ENCODE measurements at places on chromosomes 5 and 9. TPM values are rescaled to one million over a fixed set of nuclear protein-coding genes. Genes with fewer than 3 reads are reported as not detected.

The ARL10 gene
- 0.15 TPM for total RNA-seq

The TLR4 gene
- total RNA-seq: not detected

The IL7R gene
- total RNA-seq: 7.1 TPM

DNA sequence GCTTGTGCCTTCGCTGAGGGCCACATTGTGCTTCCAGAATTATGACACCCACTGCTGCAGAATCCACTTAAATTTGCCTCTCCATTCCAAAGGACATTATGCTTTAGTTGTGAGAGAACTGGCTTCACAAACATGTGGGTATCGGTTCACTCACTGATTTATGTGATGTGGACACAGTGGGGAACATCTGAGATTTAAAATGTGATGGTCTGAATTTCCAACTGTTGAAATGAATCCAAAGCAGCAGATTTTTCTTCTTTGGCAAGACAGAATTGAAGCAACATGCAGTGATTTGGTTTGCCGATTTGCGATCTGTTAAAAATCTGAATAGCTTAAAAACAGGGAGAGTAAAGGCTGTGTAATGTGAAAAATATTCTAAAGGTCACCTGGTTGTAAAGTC is 20.3 kb downstream of the PCSK5 start:
- H3K4me1 ChIP-seq: no peaks in the 10 kb centered on the region
- no peak overlapping the region for H3K27ac ChIP-seq
- DNase-seq: no peak
- H3K27me3 ChIP-seq: no peaks in the 10 kb centered on the region
- H3K36me3 ChIP-seq: no peaks in the 10 kb centered on the region
- H3K4me3 ChIP-seq: no peak overlapping the region

- H3K4me3 ChIP-seq: no peak overlapping the region
- H3K4me1 ChIP-seq: no peaks in the 10 kb centered on the region
- H3K36me3 ChIP-seq: no peaks in the 10 kb centered on the region
- no peak overlapping the region for H3K27ac ChIP-seq
- DNase-seq: no peak
Observed at GRCh38 chr9:33682551-33682950, 112.8 kb upstream of the PRSS3 start.

- no peak overlapping the region for H3K27ac ChIP-seq
- no peak for DNase-seq
- no peaks in the 10 kb centered on the region for H3K27me3 ChIP-seq
- no peak overlapping the region for H3K4me3 ChIP-seq
- H3K4me1 ChIP-seq: no peaks in the 10 kb centered on the region
Observed at GRCh38 chr9:37412431-37413151, 9.9 kb upstream of the GRHPR start.

All from PC-3 (cell line).